A549 treated with dexamethasone at 1 μM for 4 hours (cell line): ENCODE measurements at places on chromosomes 13 and 19. TPM values are rescaled to one million over a fixed set of nuclear protein-coding genes. Genes with fewer than 3 reads are reported as not detected.

Gene OLFM4
- 0.02 TPM in 1 of 5 replicates, not detected in the others for total RNA-seq

Gene SUGP1
- 22.6 to 26.0 TPM (median 23.8 TPM) in 5 replicates for total RNA-seq

Gene MIR17HG
- 0.45 to 1.00 TPM (median 0.81 TPM) in 5 replicates for total RNA-seq

Gene PRX
- 1.2 to 1.3 TPM (median 1.3 TPM) in 5 replicates for total RNA-seq

Gene S1PR2
- 0.62 to 1.1 TPM (median 0.84 TPM) in 5 replicates for total RNA-seq

Gene ZNF20
- 0.07 to 0.14 TPM in 2 of 5 replicates, not detected in the others for total RNA-seq

Gene TTC9B
- 0.25 to 0.54 TPM (median 0.32 TPM) in 5 replicates for total RNA-seq

Gene PABPC3
- 0.14 to 0.22 TPM (median 0.21 TPM) in 5 replicates for total RNA-seq

Gene COL5A3
- total RNA-seq: 2.4 to 3.8 TPM (median 3.0 TPM) in 5 replicates

Gene POSTN
- 0.02 to 0.09 TPM (median 0.06 TPM) in 5 replicates for total RNA-seq

Gene LIM2
- not detected in 5 replicates for total RNA-seq

Gene ZNF682
- not detected in 5 replicates for total RNA-seq

Gene SIGLEC12
- total RNA-seq: not detected in 5 replicates

Gene NFIC
- 30.3 to 71.0 TPM (median 68.9 TPM) in 5 replicates for total RNA-seq

Gene SHC2
- 0.62 to 1.6 TPM (median 1.1 TPM) in 5 replicates for total RNA-seq

Gene PGLYRP1
- not detected in 5 replicates for total RNA-seq

Gene NCR1
- total RNA-seq: not detected in 5 replicates

Gene IL12RB1
- not detected in 5 replicates for total RNA-seq

Gene PNMA8C
- not detected in 5 replicates for total RNA-seq

Gene DACT3
- 0.17 to 0.29 TPM (median 0.26 TPM) in 5 replicates for total RNA-seq

Gene MBD3L2
- total RNA-seq: not detected in 5 replicates

Gene C19orf85
- 0.10 TPM in 1 of 5 replicates, not detected in the others for total RNA-seq

Gene PNMA8A
- total RNA-seq: 8.1 to 9.4 TPM (median 9.1 TPM) in 5 replicates

Gene LRRC63
- total RNA-seq: not detected in 5 replicates

Gene LAIR2
- not detected in 5 replicates for total RNA-seq

Gene ZNF85
- 0.20 TPM in 1 of 5 replicates, not detected in the others for total RNA-seq

Gene CEACAM19
- total RNA-seq: 6.3 to 12.6 TPM (median 10.0 TPM) in 5 replicates

Gene ZNF180
- 7.5 to 8.7 TPM (median 8.3 TPM) in 5 replicates for total RNA-seq

Gene ERICH4
- not detected in 5 replicates for total RNA-seq

Gene ADM5
- total RNA-seq: 3.0 to 5.7 TPM (median 5.0 TPM) in 5 replicates

Gene ARHGAP45
- 2.8 to 6.4 TPM (median 5.2 TPM) in 5 replicates for total RNA-seq

Gene ZNF304
- 2.2 to 2.6 TPM (median 2.2 TPM) in 5 replicates for total RNA-seq

Gene MYO1F
- total RNA-seq: 0.22 to 0.39 TPM (median 0.28 TPM) in 5 replicates

Gene NECTIN2
- 68.1 to 82.4 TPM (median 79.9 TPM) in 5 replicates for total RNA-seq

Gene ZNF738
- 0.86 to 1.1 TPM (median 1.0 TPM) in 5 replicates for total RNA-seq

Gene FPR1
- 0.08 to 0.28 TPM (median 0.15 TPM) in 5 replicates for total RNA-seq

Gene BBC3
- total RNA-seq: 15.1 to 23.4 TPM (median 21.6 TPM) in 5 replicates

Gene NACC1
- total RNA-seq: 24.8 to 56.2 TPM (median 47.5 TPM) in 5 replicates
